ENCODE measurements at places on chromosomes 4 and X. TPM values are rescaled to one million over a fixed set of nuclear protein-coding genes. Genes with fewer than 3 reads are reported as not detected.
A peak's percentile ranks its signal among the peaks of the same experiment; 100 is the strongest.

DNA sequence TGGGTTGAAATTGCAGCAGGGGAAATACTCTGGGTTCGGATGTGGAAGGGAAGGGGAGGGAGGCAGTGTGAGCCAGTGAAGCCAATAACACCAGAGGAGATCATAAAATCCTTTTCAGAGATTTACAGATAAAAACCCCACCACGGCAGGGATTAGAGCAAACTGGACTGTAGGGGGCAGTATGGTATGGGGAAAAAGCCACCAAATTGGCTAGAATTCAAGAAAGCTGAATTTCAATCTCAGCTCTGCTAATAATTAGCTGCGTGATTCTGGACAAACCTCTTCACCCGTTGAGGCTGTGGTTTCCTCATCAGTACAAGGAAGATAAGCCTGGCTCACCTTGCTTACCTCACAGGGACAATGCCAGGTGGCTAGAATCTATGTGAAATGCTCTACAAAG, 108.1 kb downstream of the ATG4A start:
- H3K4me3 ChIP-seq = no peak overlapping the region
- H3K36me3 ChIP-seq = no peaks in the 10 kb centered on the region
- no peaks in the 10 kb centered on the region for H3K27me3 ChIP-seq

- no peak overlapping the region for H3K27ac ChIP-seq
- peak overlapping the region; percentile 61 for H3K4me3 ChIP-seq
- peaks cover 10% of the 10 kb centered on the region for H3K4me1 ChIP-seq
- no peaks in the 10 kb centered on the region for H3K36me3 ChIP-seq
- H3K27me3 ChIP-seq = peaks cover 24% of the 10 kb centered on the region
These were observed 3.0 kb upstream of the CITED1 start for GRCh38 chrX:72308566-72309296.

DNA sequence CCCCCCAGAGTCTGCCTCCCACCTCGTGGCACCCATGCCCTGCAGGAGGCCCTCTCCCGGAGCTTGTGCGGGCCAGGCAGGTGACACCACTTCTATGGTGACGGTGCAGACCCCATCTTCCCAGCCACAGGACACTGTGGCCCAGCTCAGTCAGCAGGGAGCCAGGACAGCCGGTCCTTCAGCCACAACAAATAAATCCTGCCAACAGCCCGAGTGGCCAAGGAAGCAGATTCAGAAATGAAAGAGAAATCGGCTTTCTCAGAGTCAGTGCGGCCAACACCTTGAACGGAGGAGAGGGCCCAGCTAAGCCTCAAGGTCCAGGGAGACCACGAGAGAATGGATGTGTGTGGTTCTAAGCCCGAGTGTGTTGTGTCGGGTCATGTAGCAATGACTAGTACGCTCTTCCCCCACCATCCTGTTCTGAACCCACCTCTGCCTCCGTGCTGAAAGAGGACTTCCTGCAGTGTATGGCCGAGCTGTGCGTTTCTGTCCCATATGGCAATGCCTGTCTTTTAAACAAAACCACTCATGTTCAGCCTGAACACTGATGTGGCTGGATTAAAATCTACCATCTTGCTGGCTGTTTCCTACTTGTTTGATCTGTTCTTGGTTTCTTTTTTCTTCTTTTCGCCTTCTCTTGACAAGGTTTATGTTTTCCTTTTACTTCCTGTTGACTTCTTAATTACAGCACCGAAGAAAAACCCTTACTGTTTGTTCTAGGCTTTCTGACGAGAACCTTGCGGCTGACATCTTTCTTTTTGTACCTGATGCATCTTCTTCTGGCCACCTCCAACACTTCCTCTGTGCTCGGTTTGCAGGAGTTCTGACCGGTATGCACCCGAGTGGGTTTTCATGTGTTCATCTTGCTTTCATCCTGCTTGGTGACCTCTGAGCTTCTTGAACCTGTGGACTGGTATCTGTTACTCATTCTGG, 53.1 kb downstream of the GAK start:
- DNase-seq = no peak
- H3K4me3 ChIP-seq = no peak overlapping the region
- no peaks in the 10 kb centered on the region for H3K36me3 ChIP-seq
- H3K27me3 ChIP-seq = no peaks in the 10 kb centered on the region
- H3K4me1 ChIP-seq = no peaks in the 10 kb centered on the region
- no peak overlapping the region for H3K27ac ChIP-seq

GRCh38 chrX:47587906-47588735, 5.9 kb downstream of the TIMP1 start:
- H3K27me3 ChIP-seq = no peaks in the 10 kb centered on the region
- no peak for DNase-seq
- no peaks in the 10 kb centered on the region for H3K36me3 ChIP-seq
- peaks cover 8% of the 10 kb centered on the region for H3K4me1 ChIP-seq
- no peak overlapping the region for H3K27ac ChIP-seq

DNA sequence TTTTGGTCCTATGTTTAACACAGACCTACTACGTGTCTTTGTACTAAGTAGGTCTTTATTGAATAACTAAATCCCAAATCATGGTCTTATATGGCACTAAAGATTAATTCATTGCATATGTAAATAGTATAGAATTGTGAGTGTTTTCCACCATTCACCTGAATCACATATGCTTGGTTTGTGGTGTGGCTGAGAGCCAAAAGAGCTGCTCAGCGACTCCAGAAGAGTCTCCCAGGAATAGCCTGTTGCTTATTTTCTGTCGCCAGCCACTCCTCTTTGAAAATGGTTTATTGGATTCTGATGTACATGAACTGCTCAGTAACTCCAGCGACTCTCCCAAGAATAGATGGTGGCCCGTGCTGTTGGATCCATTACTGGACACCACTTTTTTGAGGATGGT, 184.5 kb downstream of the CLCN4 start:
- no peaks in the 10 kb centered on the region for H3K27me3 ChIP-seq
- H3K36me3 ChIP-seq = no peaks in the 10 kb centered on the region
- no peak overlapping the region for H3K4me3 ChIP-seq
- H3K27ac ChIP-seq = no peak overlapping the region
- peaks cover 5% of the 10 kb centered on the region for H3K4me1 ChIP-seq

GRCh38 chrX:3950373-3950772, 236.9 kb upstream of the PRKX start:
- no peak overlapping the region for H3K27ac ChIP-seq
- H3K4me3 ChIP-seq = no peak overlapping the region
- no peaks in the 10 kb centered on the region for H3K27me3 ChIP-seq

Gene KLHL4
- total RNA-seq = 1.0 TPM

DNA sequence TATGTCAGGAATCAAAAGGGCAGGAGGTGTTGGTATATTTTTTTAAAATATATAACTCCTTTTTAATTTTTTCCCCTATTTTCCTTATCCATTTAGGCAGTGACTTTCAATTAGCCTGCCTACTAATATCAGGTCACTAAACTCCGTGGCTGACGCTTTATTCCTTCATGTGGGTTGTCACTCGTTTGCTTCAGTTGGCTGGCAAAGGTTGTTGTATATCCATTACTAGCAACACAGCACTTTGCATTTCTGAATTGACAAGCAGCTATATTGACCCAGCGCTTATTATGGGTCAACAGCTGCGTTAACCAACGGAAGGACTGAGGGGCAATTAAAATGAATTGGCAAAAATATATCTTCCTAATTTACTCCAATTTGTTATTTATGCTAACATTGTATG, 87.7 kb downstream of the ARX start:
- H3K4me1 ChIP-seq = peaks cover 8% of the 10 kb centered on the region
- no peak overlapping the region for H3K27ac ChIP-seq

DNA sequence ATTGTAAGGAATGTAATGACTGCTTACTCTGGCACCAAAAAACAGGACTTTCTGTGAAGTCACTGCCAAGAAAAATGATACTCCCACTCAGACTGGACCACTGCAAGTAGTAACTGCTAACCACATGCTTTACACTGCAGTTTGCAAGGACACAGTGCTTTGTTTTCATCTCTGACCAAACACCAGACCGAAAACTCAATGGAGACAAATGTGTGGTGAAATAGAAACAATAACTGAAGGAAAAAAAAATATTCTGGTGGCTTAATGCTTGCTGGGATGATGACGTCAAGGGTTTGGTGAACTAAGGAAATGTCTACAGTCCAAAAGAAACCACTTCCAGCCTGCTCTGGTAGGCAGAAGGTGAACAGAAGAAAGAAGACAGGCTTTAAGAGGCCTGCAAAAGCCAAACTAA, 13.2 kb downstream of the GPC4 start:
- H3K4me1 ChIP-seq = no peaks in the 10 kb centered on the region
- no peak overlapping the region for H3K27ac ChIP-seq
- no peaks in the 10 kb centered on the region for H3K27me3 ChIP-seq
- no peak for DNase-seq
- no peaks in the 10 kb centered on the region for H3K36me3 ChIP-seq

- no peak for DNase-seq
- no peaks in the 10 kb centered on the region for H3K4me1 ChIP-seq
- no peaks in the 10 kb centered on the region for H3K36me3 ChIP-seq
- H3K27ac ChIP-seq = no peak overlapping the region
- no peaks in the 10 kb centered on the region for H3K27me3 ChIP-seq
- H3K4me3 ChIP-seq = no peak overlapping the region
These were observed 37.9 kb upstream of the GYPA start for GRCh38 chr4:144178414-144178813.
